ENCODE measurements at places on chromosomes 11 and 22. TPM values are rescaled to one million over a fixed set of nuclear protein-coding genes. Genes with fewer than 3 reads are reported as not detected.

The RASGRP2 gene
- polyA plus RNA-seq, result 7.5 TPM

The CLTCL1 gene
- 5.8 TPM for polyA plus RNA-seq

The BAIAP2L2 gene
- 4.2 TPM for polyA plus RNA-seq

The LIF gene
- 1.6 TPM for polyA plus RNA-seq

The GLYATL1 gene
- polyA plus RNA-seq, result 183 TPM

The OR2AG1 gene
- polyA plus RNA-seq, result not detected

The JHY gene
- polyA plus RNA-seq, result 13.3 TPM

The FAM180B gene
- polyA plus RNA-seq, result 0.34 TPM

The ZFTA gene
- 45.6 TPM for polyA plus RNA-seq

The CRYBB1 gene
- polyA plus RNA-seq, result 1.6 TPM

The ARHGAP32 gene
- polyA plus RNA-seq, result 19.0 TPM

The KCNC1 gene
- polyA plus RNA-seq, result 1.0 TPM

The UBE2L6 gene
- polyA plus RNA-seq, result 45.9 TPM

The EXPH5 gene
- polyA plus RNA-seq, result 5.0 TPM

The APOBEC3F gene
- polyA plus RNA-seq, result 6.7 TPM

The ANGPTL5 gene
- polyA plus RNA-seq, result not detected

The NLRP6 gene
- 0.24 TPM for polyA plus RNA-seq

The DDIAS gene
- polyA plus RNA-seq, result 7.4 TPM

The STARD10 gene
- polyA plus RNA-seq, result 61.6 TPM

The TMEM45B gene
- polyA plus RNA-seq, result 0.57 TPM

The IGLL1 gene
- 0.49 TPM for polyA plus RNA-seq

The MS4A18 gene
- not detected for polyA plus RNA-seq

All from left renal pelvis (tissue), 4 donors.